ENCODE measurements at places on chromosomes 4 and X. TPM values are rescaled to one million over a fixed set of nuclear protein-coding genes. Genes with fewer than 3 reads are reported as not detected.

GAGE12F gene
- total RNA-seq: not detected

NALF2 gene
- total RNA-seq: 2.8 TPM

DCTD gene
- 111 TPM for total RNA-seq

FGFBP1 gene
- total RNA-seq: 0.22 TPM

DUSP9 gene
- total RNA-seq: not detected

MAGEC3 gene
- total RNA-seq: 0.71 TPM

CHRDL1 gene
- 49.7 TPM for total RNA-seq

MAGEA11 gene
- not detected for total RNA-seq

SYN1 gene
- 0.13 TPM for total RNA-seq

DNA sequence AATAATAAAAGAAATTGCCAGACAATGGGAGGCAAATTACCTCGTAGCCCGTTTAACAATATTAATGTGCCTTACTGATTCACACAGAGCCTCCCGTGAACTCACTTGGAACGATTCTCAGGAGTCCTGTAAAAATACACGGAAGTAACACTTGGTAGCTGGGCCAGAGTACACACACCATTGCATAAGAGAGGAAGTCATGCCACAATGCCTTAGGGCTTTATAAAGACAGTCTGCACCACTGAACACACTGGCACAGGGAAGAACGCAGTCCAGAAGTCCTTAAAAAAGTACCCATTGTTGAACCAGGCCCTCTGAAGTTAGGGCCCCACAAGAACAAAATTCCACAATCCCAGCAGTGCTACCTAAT lies 15.1 kb downstream of the SLC2A9 start:
- DNase-seq: peak; percentile 82

- DNase-seq: no peak
Measured at GRCh38 chr4:85391589-85392410, 83.2 kb upstream of the ARHGAP24 start.

- DNase-seq: no peak
Measured at GRCh38 chr4:168805341-168805740, 204.7 kb downstream of the CBR4 start.

- DNase-seq: peak; percentile 63
Measured at GRCh38 chr4:148444296-148445070, 2.3 kb upstream of the NR3C2 start.

DNA sequence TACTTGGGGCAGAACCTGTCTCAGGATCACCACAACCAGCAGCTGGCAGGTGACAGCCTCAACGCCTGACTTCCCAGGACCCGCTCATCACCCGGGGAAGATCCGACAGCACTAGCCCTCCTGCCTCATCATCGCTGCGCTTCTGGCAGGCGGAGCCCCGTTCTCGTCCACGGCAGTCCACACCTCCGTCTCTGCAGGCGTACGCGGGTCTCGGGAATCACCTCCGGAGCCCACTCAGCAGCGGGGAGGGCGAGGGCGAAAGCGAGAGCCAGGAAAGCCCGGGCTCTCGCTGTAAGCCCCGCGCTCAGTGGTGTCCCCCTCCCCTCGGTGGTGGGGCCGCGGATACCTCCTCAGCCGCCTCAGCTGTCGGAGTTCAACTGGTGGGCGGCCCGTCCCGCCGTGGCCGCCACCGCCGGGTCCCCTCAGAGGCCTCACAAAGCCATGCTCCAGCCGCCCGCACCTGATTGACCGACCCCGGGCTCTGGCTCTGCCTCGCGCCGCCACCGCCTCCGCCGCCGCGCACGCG lies 518 bp upstream of the CNKSR2 start:
- peak; percentile 51 for DNase-seq

DNA sequence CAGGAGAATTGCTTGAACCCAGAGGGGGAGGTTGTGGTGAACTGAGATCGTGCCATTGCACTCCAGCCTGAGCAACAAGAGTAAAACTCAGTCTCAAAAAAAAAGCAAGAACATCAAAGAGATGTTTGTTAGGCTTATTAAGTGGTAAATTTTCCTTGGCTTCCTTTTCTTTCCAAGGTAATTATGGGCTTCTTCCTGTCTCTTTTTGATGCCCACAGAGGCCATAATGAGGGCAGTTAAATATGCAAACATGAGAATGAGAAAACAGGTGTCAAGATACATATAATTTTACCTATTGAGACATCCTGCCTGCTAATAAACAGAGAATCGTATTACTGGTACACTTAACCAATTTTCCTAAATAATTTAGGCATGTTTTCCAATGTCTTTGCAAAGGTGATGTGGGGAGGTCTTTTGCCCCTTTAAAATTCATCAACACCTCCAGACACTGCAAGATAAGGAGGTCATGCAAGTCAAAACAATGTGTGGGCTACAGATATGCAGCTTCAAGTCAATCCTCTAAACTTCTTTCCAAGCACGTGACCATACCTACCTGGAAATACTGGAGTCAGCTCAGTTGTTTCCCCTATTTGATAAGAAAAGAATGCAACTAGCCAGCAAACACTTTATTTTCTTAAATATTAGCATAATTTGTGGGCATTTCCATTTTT lies 2.7 kb downstream of the SLC39A8 start:
- no peak for DNase-seq

DNA sequence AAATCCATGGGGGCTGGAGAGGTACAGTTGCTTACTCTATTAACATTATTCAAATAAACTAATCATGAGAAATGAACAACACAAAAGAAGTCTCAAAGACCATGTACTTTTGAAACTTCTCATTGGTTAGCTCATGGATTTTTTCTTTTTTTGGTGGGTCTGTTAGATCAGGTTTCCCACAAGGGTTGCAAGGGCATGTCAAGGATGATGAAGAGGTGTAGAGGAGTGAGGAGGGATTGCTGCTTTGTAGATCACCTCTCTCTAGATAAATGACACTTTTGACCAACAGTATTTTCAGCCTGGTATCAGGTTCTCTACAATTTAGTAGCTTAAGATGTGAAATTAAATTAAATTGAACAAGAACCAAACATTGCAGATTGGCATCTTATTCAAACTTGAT lies 417.9 kb upstream of the AGA start:
- no peak for DNase-seq

GRCh38 chr4:71277353-71277752 lies 61.5 kb upstream of the SLC4A4 start:
- no peak for DNase-seq

DNA sequence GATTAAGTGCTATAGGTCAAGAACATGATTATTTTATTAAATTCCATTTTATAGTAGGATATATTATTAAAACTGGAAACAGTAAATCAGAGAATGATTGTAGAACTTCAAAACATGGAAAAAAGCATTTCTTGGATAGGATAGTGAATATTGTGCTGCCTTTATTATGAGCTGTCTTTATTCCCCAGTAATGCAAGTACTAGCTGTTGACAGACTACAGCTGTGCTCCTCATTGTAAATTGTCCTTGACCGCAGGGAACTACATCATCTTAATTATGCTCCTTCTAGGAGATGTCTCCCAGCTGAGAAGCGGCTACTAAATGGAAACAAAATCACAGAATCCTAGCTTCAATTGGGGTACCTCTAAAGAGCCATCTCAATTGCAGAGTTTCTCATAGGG lies 1457.2 kb upstream of the PCDH7 start:
- no peak for DNase-seq

DNA sequence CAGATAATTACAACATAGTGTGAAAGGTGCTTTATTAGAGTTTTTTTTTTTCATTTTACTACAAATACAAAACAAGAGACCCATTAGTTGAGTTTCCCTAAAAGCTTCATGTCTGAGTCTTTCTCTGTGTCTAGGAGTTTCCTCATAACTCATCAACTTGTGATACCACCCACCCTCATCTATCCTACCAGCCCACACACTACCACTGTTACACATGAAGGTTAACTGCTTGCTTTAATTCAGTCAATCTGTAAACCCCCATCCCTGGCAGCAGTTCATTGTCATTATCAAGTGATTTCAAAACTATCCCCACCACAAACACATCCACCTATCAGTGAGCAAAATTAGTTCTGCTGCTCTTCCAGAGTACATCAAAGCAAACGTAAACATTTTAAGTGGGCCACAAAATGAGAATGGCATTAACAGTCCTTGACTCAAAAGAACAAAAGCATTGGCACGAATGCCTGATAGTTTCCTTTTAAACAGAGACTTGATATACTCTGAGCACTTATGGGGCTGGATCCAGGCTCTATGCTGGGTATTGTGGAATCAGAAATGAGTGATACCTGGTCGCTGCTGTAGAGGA lies 331.6 kb upstream of the FAM241A start:
- no peak for DNase-seq

DNA sequence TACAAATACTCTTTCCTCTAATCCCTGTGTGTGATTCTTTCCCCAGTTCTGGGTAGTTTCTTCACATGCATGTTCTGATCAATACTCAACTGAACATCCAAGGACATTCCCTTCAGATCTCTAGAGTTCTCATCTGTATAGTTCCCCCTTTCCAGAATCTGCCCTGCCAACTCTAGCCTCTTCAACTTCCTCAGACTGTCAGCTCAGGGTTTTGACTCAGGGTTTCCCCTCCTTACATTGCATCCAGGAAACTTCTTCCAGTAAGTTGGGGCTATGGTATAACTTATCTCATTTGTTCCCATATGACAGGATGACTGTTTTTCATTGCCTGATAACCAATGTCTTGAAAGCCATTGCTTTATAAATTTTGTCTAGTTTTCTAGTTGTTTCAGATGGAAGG lies 14.2 kb upstream of the ANKRD17 start:
- DNase-seq: no peak

- DNase-seq: no peak
Measured at GRCh38 chr4:40323866-40324265, 11.3 kb upstream of the CHRNA9 start.
